ENCODE measurements at places on chromosomes 12 and 14.

DNA sequence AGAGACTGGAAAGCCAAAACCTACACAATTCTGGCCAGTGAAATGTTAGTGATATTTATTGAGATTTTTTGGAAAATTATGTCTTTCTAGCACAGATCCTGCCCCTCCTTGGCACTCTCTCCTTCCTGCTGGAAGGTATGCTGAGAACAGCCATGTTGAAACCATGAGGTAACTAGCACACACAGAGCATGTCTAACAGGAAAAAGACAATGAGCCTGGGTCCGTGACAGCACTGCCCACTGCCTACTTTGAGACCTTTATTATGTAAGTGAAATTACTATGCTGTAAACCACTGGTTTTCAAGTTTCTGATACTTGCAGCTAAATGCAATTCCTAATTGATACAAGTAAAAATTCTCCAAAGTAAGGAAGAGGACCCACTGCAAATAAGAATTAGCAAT lies 81.6 kb upstream of the SINHCAF start:
- no peak for DNase-seq

DNA sequence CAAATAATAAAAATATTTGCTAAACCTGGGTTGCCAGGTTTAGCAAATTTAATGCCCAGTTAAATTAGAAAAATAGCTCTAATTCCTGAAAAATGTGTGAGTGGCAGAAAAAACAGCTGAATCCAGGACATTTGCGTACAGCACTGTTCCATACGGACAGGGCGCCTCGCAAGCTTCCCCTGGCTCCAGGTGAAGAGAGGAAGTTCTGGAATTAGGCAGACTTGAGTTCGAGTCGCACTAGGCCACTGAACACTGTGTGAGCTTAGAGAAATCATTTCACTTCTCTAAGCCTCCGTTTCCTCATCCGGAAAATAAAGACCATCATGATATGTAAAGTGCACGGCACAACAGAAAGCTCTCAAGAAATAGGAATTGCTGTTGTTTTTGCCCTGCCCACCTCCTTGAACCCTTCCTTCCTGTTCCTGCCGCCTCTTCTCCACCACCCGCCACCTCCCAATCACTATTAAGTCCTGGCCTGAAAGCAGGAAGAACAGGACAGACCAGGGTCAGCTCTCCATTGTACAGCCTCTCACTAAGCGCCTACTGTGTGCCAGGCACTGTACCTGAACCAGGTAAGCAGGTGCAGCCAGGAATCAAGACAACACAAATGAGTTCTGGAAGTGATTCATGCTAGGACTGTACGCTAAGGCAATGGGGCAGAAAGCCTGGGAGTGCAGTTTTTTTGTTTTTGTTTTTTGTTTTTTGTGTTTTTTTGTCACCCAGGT lies 763 bp upstream of the PHETA1 start:
- no peak for DNase-seq

DNA sequence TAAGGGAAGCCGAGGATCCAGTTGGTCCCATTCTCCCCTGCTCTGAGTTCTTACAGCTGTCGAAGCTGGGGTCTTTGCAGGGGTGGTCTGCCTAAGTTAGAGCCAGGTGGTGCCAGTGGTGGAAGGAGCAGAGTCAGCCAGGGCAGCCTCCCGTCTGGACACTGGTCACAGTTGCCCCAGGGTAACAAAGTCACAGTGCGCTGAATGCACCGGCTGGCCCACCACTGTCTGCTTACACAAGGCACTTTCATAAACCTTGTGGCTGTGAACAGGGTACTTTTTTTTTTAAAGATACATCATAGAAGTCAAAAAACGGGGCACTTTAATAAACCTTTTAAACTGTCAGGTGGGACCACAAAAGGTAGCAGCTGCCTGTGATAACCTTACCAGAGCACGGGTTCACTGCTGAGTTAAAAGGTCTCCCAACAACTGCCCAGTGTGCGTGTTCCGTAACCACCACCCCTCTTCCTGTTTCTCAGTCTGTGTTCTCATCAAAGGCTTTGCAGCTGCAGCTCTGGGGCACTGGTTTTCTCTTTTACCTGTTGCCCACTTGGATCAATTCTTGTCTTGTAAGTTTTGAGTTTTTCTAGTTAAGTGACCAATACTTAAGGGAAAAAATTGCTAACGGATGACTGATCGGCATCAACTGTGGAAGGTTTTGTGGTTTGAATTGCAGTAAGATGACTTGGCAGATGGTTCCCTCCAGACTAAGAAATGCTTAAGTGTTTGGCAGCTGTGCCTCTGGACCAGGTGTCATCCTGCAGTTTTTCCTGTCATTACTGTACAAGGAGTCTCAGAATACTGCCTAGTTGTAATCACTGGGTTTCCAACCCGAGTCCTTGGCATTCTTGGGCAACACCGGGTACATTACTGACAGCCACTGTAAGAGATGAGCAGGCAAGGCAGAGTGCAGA lies 55.9 kb downstream of the DYNC1H1 start:
- DNase-seq, result no peak

- no peak for DNase-seq
Observed at GRCh38 chr12:56836317-56836716, 73.2 kb downstream of the HSD17B6 start.

- DNase-seq, result no peak
Observed at GRCh38 chr12:94631058-94631457, 19.3 kb downstream of the TMCC3 start.

DNA sequence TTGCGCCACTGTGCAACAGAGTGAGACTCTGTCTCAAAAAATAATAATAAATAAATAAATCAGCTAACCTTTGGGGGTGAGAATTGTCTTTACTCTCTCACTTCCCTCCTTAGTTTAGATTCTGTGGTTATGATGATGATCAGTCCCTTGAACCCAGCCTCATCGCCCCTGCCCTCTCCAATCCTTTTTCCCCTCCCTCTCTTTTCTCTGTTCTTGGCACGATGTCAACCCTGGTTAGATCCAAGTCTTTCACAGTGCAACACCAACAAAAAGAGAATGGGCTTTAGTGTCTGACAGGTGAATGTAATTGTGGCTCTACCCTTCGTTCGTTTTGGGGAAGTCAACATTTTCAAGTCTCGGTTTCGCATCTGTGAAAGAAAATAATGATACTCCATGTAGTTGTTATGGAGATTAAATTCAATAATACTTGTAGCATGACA lies 59.0 kb downstream of the NTN4 start:
- no peak for DNase-seq

GRCh38 chr14:96038920-96039632 lies at the start of gene C14orf132:
Gene C14orf132, plus strand, starts transcription at chr14:96039362. Its CDS starts 139 bp downstream, at chr14:96039501.
- DNase-seq, result no peak

- no peak for DNase-seq
Observed at GRCh38 chr12:1697271-1697670, 6.4 kb downstream of the ADIPOR2 start.

GRCh38 chr14:81276073-81277069 lies 55.6 kb upstream of the GTF2A1 start:
- DNase-seq, result no peak

- DNase-seq, result no peak
Observed at GRCh38 chr12:19912991-19913390, 455.3 kb upstream of the PDE3A start.

DNA sequence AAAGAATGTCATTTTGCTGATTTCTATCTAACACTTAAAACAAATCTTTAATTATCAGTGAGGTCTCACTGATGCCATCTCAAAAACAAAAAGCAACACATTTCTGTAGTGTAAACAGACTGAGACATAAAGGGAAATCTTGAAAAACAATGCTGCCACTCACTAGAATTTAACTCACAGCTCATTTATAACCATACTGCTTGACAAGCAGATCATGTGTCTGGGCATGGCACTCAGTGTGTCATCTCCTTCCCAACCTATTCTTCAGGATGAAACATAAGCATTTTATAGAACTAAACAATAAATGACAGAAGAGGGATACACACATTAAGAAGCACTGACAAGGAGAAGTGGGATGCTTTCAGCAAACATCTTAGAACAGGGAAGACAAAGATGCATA lies 22.4 kb downstream of the ATF7 start:
- no peak for DNase-seq

- no peak for DNase-seq
Observed at GRCh38 chr14:20802341-20803084, at the start of gene RNASE1. Gene RNASE1, minus strand, starts transcription at chr14:20802844. Its CDS starts 776 bp downstream, at chr14:20802068.

DNA sequence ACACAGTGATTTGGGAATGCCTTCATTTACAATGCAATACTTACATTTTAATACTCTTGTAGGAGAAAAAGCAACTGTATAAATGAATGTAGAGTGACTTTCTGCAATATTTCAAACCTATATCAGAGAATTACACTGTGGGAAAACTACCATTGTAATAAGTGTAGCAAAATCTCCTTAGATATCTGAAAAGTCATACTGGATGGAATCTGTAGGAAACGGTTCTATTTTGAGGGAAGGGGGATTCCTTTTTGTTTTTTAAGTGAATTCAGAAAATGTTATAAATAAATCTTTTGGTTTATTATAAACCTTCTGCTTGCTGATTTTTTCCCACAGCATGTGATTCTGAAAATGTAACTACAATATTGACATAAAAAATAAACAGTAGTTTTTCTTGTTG lies 23.0 kb downstream of the ZNF891 start:
- DNase-seq, result no peak

GRCh38 chr12:89826468-89826867 lies 117.8 kb upstream of the ATP2B1 start:
- no peak for DNase-seq

DNA sequence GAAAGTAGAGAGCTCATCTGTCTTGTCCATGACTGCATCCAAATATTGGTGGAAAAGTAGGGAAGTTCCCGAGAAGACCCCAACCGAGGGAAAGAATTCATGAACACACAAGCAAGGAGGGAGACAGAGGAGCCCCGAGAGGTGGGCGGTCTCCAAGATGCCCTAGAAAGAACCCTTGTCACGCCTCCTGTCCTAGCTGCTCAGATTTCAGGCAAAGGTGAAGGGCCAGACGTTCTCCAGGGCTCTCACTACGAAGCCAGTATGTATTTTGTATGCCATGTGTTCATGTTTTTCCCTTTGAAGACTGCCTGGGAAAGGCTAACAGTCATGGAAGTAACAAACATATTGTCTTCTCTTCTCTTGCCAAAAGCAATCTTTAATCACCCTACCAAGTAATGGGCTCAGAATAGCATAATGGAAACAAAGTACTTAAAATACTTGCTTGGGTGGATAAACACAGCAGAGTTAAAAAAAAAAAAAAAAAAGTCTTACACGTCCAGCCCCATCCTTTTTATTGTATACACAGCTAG lies 99.2 kb upstream of the TBX3 start:
- DNase-seq, result no peak
